ENCODE measurements at places on chromosomes 2 and 18.

DNA sequence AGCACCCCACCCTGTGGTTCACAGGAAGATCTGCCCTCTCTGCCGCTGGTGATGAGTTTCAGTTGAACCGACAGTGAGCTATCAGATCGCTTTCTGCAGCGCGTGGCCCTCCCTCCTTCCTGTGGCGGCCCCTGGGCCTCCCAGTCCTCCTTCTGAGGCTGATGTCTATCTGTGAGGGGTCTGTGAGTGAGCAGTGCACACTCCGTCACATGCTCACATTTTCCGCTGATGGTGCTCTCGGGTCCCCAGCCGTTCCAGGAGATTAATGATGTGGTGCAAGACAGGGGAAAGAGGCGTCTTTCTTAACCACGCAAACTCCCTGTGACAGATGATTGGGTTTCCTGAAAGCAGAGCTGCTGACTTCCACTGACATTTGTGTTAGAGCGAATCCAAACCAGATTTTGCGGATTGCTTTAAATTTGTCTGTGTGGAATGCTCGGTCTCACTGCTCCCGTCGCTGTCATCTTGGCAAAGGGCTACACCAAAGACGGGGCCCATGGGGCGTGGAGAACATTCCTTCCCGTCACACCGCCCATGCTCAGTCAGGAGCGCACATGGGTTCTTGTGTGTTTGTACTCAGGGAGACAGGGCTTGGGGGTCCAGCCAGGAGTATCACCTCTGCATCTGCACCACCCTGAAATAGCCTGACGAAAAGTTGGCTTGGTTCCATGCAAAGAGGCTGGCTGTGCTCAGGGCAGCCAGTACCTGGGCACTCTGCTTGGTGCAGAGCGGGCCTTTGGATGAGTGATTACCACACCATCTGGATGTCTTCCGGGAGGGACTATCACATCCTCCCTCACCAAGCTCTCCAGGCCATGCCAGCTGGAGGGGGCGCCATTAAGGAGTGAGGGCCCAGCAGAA lies 154.7 kb upstream of the HS6ST1 start:
- DNase-seq, result no peak

GRCh38 chr2:21314322-21314835 lies 190.6 kb downstream of the TDRD15 start:
- DNase-seq, result no peak

GRCh38 chr2:70985283-70985688 lies 6.9 kb downstream of the ANKRD53 start:
- DNase-seq, result no peak

GRCh38 chr18:9647496-9648323 lies 33.4 kb upstream of the PPP4R1 start:
- no peak for DNase-seq

- no peak for DNase-seq
Observed at GRCh38 chr2:219469186-219469724, 29.4 kb upstream of the GMPPA start.

DNA sequence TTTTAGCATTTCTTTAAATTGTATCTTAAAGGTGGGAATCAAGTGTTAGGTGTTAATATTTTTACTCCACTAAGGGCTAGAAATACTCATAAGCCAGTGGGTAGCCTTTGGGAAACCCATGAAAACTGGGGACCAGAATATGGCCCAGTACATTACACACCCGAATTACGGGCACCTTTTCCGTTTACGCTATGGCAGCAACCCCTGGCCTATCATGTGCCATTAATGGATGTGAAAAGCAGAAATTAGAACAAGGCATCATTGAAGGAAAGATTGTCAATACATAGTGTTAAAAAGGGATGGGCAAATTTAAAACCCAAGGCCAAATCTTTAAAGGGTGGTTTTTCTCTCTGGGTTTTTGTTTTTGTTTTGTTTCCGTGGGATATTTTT lies 781 bp downstream of the FARP2 start:
- DNase-seq, result no peak

GRCh38 chr2:85888020-85888683 lies 638 bp downstream of the ST3GAL5 start:
- DNase-seq, result no peak

- no peak for DNase-seq
Observed at GRCh38 chr2:100321179-100321865, 979 bp downstream of the LONRF2 start.

DNA sequence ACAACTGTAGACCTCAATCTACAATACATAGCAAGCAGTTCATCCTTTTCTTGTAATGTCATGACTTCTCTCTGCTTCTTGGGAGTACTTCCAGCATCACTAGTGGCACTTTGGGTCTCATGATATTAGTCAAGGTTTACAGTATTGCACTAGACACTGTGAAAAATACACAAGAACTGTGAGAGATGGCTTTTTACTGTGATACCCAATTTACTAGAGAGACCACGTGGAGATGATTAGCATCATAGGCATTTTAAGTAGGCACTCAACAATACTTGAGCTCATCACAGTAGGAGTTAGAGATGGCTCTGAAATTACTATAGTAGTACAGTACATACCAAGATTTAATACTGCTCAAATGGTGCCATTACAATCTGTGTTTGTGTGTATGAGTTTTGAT lies 112.8 kb upstream of the EML6 start:
- DNase-seq, result no peak

DNA sequence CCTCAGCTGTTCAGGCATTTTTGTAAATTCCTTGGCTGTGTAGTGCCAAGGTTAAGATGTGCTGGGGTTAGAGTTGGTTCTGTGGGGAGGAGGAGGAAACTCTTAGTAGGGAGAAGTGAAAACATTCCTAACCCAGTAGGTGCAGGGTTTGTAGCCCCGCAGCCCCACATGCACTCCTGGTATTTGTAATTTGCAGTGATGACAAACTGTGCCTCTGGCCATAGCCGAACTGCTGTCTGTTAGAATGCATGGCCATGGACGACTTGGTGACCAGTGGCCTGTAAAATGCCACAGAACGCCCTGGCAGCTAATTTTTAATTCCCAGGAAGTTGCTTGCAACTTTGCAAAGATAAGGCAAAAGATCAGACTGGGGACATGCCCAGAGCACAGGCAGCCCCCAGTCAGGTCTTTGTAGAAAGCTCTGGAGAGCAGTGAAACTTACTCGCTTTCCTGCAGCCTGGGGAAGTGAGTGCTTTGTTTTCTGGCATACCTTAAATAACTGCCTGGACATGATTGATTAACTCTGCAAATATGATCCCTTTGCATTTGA lies 38.4 kb downstream of the LYPD6B start:
- DNase-seq, result no peak

GRCh38 chr18:37351110-37351509 lies 214.5 kb downstream of the CELF4 start:
- no peak for DNase-seq

GRCh38 chr2:193894081-193894480 lies 1699.3 kb upstream of the TMEFF2 start:
- DNase-seq, result no peak

- DNase-seq, result no peak
Observed at GRCh38 chr2:152337511-152337903, 2.5 kb downstream of the FMNL2 start.

GRCh38 chr2:176169181-176169580 lies 12.1 kb downstream of the HOXD3 start:
- no peak for DNase-seq

DNA sequence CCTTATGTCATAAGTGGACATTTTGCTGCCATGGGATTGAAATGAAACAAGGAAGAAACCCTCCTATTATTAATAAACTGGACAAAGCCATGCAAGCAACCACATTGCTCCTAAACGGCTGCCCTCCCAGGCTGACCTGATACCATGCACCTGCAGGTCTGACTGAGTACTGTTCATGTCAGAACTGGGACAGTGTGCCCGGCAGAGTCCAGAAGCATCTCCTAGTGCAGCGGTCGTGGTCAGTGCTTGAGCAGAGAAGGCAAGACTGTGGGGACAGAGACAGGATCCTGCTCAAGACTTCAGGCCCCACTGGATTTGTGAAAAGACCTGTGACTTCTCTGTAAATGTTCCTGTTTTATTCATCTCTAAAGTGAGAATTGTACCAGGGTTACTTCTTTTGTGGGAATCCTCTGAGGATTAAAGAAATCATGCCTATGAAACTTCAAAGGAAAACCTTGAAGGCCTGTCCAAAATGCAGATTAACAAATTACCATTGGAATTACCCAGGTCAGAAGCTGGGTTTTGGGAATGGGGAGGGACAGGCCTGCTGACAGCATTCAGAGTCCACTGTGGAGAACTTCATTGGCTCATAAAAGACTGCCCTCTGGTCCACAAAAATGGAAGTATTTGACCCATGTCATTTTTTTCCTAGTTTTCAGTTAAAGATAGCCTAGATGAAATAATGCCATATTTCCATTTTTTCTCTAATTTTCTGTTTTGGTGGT lies 13.9 kb downstream of the RNF144A start:
- no peak for DNase-seq

DNA sequence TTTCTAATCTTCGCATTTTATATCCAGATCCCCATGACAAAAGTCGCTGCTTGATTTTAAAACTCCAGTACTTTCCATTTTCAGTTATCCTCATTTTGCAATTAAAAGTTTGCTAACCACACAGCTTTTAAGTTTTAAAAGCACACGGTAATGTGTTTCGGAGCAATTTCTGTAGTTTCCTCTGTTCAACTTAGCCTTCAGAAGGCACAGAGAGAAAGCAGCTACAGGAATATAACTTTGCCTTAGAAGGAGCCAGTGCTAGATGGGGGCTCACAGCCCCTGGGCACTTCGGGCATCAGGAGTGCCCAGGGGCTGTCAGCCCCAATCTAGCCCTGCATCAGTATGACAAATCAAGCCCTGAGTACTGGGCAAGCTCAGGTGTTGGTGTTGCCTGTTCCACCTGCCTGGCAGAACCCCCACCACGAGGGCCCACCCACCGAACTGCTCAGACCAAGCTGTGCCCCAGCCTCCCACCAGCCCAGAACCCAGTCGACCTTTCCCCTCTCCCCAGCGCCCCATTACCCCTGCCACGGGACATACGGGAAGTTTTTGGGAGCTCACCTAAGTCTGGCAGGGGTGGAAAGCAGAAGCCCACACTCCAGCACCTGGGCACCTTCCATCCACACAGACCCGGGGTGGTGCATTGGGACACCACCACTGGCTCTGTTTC lies 47.3 kb downstream of the TRABD2A start:
- no peak for DNase-seq

- DNase-seq, result no peak
Observed at GRCh38 chr2:163467251-163467630, 268.6 kb downstream of the FIGN start.

DNA sequence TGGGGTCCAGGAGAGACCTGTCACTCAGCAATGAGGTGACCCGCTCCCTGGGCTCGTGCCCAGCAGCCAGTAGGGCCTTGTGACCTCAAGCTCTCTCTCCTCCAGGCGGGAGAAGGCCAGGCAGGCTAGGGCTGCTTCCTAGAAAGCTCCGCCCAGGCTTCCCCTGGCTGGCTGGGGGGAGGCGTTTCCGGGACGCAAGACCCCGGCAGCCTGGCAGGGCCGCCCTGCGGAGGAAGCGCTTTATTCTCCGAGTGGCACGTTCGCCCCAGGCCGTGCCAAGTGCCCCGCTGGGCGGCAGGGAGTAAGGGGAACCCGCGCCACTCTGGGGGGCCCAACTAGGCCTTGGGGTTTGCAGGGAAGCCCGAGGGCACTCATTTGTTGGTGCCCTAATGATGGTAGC lies 21.2 kb upstream of the EPAS1 start:
- DNase-seq, result no peak

DNA sequence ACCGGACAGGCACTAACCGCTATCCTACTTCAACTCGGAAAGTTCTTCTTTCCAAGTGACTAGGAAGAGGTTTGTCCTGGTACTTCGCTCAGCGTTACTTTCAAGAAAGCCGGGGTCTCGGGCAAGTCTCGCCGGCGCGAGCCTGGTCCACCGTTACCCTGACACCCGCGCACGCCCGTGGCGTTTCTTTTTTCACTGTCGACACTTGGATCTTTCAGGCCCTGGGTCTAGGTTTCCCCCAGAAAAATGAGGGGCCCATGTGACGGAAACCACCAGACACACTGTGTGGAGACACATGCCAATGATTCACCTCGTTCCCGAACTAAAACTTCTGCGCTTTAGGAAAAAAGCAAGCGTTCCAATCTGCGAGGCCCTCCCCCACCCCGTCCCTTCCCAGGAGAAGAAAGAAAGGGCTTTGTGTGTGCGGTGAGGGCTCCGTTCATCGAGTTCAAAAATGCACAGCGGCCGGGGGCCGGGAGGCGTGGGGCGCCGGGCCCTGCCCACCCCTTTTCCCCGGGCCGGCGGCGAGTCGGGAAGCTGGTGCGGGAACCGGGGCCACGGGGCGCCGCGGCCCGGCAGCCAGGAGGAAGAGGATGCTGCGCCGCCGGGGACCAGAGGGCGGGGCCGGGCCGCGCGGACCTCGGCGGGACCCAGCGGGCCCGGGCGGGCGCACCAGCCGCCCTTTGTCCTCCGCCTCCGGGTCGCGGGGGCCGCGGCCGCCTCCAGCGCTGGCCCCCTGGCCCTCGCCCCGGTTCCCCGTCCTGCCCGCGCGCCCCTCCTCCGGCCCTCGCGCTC lies 2.6 kb downstream of the ZNF521 start:
- no peak for DNase-seq

DNA sequence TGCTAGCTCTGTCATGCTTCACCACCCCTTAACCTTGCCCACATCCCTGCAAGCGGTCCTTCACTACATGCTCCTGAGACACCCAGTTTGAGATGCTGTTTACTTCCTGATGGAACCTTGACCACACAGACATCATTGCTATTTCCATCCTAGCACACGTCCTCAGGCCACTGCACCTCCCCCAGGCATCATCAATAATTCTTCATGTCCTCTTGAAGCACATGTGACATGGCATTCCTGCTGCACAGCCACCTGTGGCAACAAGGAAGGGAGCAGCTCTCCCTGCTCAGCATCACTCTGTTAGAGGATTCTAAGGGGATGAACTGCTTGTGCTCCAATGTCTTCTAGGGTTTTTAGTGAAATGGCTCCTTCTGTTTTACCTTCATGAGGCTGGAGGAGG lies 26.1 kb upstream of the ST3GAL5 start:
- DNase-seq, result no peak

- no peak for DNase-seq
Observed at GRCh38 chr2:237583385-237584295, 6.9 kb downstream of the RAB17 start.

- DNase-seq, result no peak
Observed at GRCh38 chr2:229586012-229586411, 128.3 kb downstream of the DNER start.

GRCh38 chr2:99476629-99477028 lies 13.2 kb downstream of the REV1 start:
- no peak for DNase-seq

- no peak for DNase-seq
Observed at GRCh38 chr18:61019338-61020301, 313.6 kb upstream of the CDH20 start.

DNA sequence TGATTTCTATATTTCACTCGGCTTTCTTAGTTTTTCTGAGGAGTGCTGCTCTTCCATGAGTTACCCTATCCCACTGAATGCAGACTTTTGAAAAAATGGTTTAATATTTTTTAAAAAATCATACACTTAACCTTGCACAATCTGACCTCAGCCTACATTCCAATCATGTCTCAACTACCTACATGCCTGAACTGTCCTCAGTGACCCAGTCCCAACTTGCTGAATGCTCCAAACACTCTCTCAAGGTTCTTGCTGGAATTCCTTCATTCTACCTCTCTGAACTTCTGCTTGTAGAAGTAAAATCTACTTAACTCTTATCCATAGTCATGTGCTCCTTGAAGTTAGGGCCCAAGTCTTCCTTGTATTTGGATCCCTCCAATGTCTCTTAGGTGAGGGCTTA lies 181.6 kb downstream of the XIRP2 start:
- DNase-seq, result no peak

GRCh38 chr18:79587779-79588635 lies 91.6 kb upstream of the CTDP1 start:
- no peak for DNase-seq

Measured in stimulated activated CD8-positive, alpha-beta memory T cell treated with anti-CD3 and anti-CD28 coated beads, Interleukin-4, amount 100 ng/mL, for 1 hour (primary cell).